A549 treated with Mapracorat at 1 μM for 4 hours (cell line): ENCODE measurements at places on chromosomes 16 and 17. TPM values are rescaled to one million over a fixed set of nuclear protein-coding genes. Genes with fewer than 3 reads are reported as not detected.

The DNASE1L2 gene
- total RNA-seq = 0.77 to 2.0 TPM (median 1.3 TPM) in 5 replicates

The SBK1 gene
- 0.19 to 0.36 TPM (median 0.26 TPM) in 5 replicates for total RNA-seq

The HID1 gene
- total RNA-seq = 10.4 to 15.2 TPM (median 13.9 TPM) in 5 replicates

The KRT20 gene
- 0.17 to 0.45 TPM (median 0.26 TPM) in 5 replicates for total RNA-seq

The ZNF624 gene
- 1.5 to 2.6 TPM (median 1.7 TPM) in 5 replicates for total RNA-seq
